Heart left ventricle (tissue), 16 donors: ENCODE measurements at places on chromosomes 2 and 18. TPM values are rescaled to one million over a fixed set of nuclear protein-coding genes. Genes with fewer than 3 reads are reported as not detected.

B3GNT7 gene
- total RNA-seq = 52.4 TPM

DNA sequence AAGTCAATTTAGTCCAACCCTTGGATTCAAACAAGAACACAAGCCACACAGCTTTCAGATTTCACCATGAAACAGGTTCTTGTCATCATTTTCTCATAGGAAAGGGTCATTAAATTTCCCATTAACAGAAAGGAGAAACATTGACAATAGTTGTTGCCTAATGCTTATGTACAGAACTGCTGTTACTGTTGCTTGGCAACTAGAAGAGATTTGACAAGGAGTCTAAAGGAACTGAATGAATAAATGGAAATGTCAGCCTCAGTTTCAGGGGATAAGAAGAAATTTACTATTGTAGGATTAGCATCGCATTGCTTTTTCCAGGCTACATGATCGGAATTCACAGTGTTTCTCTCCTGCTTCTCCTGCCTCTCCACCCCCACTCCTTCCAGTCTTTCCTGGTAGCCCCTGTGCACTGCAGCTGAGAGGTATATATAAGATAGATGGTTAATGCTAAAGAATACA, 90.3 kb downstream of the SPATS2L start:
- H3K36me3 ChIP-seq = no peaks in the 10 kb centered on the region
- no peaks in the 10 kb centered on the region for H3K4me1 ChIP-seq
- no peak for DNase-seq
- H3K4me3 ChIP-seq = no peak overlapping the region

ANKRD30BL gene
- total RNA-seq = not detected

GRCh38 chr2:219612577-219613286, 14.7 kb upstream of the SLC4A3 start:
- DNase-seq = no peak
- peaks cover 11% of the 10 kb centered on the region for H3K36me3 ChIP-seq
- no peak overlapping the region for H3K4me3 ChIP-seq
- no peaks in the 10 kb centered on the region for H3K27me3 ChIP-seq
- H3K27ac ChIP-seq = no peak overlapping the region

M1AP gene
- not detected for total RNA-seq
